ENCODE measurements at places on chromosomes 2 and 18. TPM values are rescaled to one million over a fixed set of nuclear protein-coding genes. Genes with fewer than 3 reads are reported as not detected.
A peak's percentile ranks its signal among the peaks of the same experiment; 100 is the strongest.

DNA sequence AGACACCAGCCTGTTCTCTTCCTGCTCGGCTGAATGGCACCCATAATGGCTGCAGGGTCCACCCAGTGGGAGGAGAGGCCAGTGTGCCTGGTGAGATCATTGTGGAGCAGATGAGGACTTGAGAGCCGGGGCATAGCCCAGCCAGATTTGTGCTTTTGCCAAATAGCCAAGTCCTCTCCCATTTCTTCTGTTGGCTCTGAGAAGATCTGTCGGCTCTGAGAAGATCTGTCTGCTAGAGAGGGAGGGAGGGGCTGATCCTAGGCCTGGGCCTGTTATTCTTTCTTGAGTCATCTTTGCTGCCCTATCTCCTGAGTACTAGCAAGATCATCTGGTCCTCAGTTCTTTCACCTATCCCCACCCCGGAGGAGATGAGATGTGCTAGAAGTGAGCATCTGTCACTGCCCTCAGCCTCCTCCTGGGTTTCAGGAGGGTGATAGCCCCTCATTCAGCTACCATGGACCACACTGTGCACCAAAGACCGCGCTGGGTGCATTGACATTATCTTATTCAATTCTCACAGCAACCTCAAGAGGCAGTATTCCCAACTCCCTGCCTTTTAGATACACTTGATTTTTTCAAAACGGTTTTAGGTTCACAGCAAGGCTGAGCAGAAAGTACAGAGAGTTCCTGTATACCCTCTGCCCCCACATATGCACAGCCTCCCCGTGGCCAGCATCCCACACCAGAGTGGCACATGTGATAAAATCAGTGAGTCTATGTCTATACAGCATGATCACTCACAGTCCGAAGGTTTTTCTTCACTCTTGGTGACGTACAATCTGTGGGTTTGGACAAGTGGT lies 98.6 kb downstream of the CAPN13 start:
- no peak for DNase-seq

The CTLA4 gene
- total RNA-seq, result 2.7 TPM

- DNase-seq, result no peak
Measured at GRCh38 chr2:128282976-128283810, 35.5 kb downstream of the HS6ST1 start.

DNA sequence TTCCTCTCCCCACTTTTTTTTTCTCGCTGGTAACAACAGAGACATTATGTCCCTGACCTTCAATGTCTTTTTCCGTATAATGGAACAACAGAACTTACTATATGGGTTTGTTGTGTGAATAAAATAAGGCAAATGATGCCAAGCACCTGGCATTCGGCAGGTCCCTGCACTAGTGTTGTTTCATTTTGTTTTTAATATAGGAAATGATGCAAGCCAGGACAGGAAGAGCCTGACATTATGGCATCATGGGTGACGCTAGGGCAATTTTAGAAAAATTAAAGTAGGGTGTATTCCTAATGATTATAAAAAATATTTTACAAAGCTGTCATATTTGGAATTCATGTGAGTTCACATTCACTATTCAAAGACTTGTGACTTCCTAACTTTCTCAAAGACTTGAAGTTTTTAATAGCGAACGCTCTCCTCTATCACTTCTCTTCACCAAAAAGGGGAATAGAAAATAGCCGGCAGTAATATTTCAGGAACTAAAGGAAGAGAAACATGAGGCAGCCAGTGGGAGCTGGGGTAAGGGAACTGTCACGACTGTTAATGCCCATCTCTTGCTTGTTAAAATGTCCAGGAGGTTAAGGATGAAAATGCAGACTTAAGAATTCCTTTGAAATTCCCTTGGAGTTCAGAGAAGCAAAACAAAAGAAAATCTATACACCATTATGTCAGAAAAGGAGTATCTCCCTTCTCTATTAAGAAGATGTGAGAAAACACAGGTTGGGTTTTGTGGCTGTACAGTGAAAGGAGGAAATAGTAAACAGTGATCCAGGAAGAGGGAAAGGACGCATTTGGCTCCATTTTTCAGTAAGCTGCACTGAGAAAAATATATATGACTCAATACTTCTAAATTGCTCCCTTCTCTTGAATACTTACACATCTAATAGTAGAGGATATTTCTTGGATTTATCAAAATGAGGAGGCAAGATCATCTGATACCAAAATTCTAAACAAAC lies 60.2 kb downstream of the DPP4 start:
- no peak for DNase-seq

DNA sequence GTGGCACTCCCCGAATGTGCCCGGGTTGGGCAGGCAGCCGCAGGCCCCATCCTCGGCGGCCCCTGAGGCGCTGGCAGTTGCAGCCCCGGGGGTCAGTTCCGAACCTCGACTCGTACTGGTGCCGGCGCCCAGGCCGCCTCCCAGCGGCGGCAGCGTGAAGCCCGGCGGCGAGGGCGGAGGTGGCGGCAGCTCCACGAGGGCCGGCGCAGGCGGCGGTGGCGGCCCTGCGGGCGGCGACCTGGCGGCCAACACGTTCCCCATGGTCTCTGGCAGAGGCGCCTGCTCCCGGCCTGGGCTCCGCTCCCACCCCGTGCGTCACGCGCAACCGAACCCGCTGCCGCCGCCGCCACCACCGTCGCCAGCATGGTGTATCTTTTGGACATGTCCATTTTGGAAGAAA lies 196.3 kb downstream of the CCDC74A start:
- no peak for DNase-seq

DNA sequence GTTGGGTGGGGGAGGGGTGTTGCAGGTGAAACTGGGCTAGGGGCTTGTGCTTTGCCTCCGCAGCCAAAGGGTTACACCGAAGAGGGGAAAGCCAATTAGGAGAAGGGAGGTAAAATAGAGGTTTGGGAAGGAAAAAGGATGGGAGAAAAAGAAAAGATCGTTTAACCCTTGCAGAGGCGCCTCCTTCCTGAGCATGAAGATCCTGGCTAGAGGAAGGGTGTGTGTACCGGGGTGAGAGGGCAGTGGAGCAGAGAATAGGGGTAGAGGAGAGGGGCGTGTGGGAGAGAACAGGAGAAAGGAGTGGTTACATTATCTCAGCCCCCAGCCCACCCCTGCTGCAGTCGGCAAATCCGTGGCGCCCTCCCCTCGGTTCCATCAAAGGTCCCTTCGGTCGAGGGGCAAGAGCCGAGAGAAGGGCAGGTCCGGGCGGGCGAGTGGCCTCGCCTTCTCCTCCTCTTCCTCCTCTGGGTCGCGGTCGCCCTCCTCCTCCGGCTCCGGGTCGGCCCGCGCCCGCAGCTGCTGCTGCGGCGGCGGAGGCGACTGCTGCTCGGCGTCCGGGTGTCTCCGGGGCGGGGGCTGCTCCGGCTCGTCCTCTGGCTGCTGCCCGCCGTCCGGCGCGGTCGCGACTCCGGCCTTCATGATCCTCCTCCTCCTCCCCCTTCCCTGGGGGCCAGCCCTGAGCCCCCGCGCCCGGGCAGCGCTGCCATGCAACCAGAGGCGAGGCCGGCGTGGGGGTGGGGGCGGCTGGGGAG lies 1.1 kb downstream of the MARCHF4 start:
- no peak for DNase-seq

- DNase-seq, result no peak
Measured at GRCh38 chr2:84800194-84800805, 80.6 kb downstream of the TRABD2A start.

The COA5 gene
- 47.7 TPM for total RNA-seq

GRCh38 chr2:100174026-100174431 lies 31.6 kb upstream of the AFF3 start:
- DNase-seq, result no peak

GRCh38 chr2:196823750-196824522 lies 14.8 kb upstream of the C2orf66 start:
- no peak for DNase-seq

- DNase-seq, result no peak
Measured at GRCh38 chr2:238942080-238942725, 94.3 kb downstream of the TWIST2 start.

- no peak for DNase-seq
Measured at GRCh38 chr2:133072837-133073694, 403.1 kb upstream of the LYPD1 start.

DNA sequence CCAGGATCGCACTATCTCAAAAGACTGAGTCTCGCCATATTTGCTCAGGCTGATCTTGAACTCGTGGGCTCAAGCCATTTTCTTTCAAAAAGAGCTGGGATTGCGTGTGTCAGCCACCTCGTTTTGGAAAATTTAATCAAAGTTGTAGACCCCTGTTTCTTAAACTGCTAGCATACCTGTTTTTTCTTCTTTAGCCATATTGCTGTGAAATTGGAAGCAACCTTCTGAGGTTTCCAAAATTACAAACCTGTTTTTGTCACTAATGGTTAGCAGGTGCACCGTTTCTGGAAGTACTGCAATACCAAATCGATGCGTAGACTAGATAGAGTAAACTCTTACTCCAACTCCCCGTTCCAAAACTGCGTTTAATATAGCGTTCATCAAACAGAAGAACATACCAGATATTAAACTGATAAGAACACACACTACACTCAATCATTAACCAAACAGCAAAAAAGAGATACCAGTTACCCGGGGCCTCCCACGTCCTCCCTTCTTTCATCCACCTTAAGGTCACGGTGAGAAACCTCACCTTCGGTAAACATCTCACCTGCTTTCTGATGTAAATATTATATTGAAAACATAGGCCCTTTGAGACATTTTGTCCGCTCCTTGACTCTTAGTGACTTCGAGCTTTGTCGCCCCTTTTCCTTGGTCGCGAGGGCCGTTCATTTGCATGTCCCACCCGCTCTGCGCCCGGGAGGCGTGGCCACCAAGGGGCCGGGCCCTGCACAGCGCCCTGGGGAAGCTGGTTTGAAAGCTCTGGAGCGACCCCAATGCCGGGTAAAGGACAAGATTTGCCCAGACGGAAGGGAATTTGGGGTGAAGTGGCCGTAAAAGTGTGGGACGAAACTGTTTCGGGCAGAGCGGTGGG lies at the start of gene RNU2-63P:
Gene RNU2-63P (minus strand): TSS at position 462 of the 874 bp plus-strand sequence.
- peak; percentile 81 for DNase-seq

- peak; percentile 45 for DNase-seq
Measured at GRCh38 chr2:172397148-172397834, 30.1 kb upstream of the ITGA6 start.

GRCh38 chr2:172213116-172213860 lies 110.6 kb upstream of the DLX2 start:
- DNase-seq, result no peak

- peak; percentile 58 for DNase-seq
Measured at GRCh38 chr2:8514796-8515758, 166.8 kb upstream of the ID2 start.

GRCh38 chr2:8015848-8016600 lies 665.8 kb upstream of the ID2 start:
- no peak for DNase-seq

DNA sequence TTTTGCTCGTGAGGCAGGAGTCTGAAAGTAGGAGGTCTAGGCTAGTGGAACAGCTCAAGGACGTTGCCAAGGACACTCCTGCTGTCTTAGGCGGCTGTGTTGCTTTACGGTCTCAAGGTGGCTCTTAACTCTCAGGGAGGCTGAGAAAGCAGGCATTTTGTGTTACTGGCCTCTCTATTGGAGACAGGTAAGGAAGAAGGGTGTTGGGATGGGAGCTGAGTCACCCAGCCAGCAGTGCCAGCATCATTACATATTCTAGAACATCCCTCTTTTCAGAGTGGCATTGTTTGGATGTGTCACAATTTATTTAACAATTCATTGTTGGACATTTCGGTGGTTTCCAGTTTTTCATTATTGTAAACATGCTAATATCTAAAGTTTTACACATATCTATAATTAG lies 30.8 kb upstream of the TMEM214 start:
- DNase-seq, result peak; percentile 46

The TMEM178A gene
- total RNA-seq, result 5.7 TPM

- no peak for DNase-seq
Measured at GRCh38 chr18:58390399-58390798, 238.5 kb downstream of the ALPK2 start.

The GPR45 gene
- not detected for total RNA-seq

The UGT1A3 gene
- total RNA-seq, result not detected

DNA sequence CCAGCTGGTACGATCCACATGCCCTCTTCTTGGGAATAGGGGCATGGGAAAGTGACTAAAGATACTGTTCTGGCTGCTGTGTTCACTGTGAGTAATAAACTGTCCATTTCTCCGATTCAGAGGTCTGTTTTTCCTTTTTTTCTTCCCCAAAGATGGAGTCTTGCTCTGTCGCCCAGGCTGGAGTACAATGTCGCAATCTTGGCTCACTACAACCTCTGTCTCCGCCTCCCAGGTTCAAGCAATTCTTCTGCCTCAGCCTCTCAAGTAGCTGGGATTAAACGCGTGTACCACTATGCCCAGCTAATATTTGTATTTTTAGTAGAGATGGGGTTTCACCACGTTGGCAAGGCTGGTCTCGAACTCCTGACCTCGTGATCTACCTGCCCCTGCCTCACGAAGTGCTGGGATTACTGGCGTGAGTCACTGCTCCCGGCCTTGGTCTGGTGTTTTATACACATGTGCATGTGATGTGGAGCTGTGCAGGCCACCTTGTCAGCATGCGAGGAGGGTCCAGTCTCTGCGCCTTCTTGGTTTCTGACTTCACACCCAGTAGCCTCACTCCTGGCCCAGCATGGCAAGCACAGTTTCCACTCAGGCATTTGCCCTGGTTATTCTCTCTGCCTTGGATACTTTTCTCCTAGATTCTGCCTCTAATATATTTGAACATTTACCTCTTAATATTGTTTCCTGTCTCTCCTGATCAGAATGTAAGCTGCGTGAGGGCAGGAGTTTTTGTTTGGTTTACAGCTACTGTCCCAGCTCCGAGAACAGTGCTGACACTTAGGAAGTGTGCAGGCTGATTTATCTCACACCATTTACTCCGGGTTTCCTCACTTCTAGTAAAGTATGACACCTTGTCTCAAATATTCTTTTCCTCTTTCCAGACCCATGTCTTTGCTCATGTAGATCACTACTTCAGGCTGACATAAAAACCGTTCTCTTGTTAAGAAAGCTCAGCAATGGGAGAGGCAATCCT lies 19.7 kb downstream of the PTPN18 start:
- no peak for DNase-seq

The TP53I3 gene
- total RNA-seq, result 31.3 TPM

The PFN4 gene
- total RNA-seq, result 39.8 TPM

DNA sequence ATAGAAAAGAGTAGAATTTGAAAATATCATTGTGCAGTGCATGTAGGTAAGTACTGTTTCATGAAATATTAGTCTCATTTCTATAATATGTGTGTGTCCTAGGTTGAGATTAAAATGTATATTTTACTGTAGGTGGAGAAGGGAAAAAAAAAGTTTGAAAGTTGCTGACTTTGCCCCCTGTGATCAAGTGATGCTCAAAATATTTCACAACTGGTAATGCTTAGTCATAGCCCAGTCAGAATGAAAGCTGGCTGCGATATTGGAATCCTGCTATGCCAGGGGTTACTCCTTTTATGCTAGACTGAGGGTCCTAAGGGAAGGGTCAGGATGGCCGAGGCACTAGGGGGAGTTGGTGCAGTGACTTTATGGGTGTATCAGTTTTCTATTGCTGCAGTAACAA lies 19.5 kb upstream of the CFAP36 start:
- no peak for DNase-seq

DNA sequence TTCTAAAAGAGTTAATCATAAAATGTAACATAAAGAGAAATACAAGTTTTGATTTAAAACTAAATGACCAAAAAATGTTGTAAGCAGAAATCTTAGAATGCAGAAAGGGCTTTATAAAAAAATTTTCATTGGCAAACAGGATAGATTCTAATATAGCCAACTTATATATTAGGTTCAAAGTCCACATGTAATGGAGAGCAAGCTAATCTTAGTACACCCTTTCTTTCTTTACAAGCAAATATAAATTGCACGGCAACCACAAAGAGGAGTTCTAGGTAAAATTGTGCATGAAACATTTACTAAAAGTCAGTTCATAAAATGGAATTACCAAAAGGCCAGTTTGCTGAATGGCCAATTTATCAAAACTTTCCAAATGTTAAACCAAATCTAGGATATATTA lies 130.6 kb downstream of the NOL4 start:
- no peak for DNase-seq

The ATG4B gene
- total RNA-seq, result 149 TPM

The CFAP221 gene
- total RNA-seq, result 28.2 TPM

Data from testis (tissue), 5 donors.